Purkinje cell (primary cell): ENCODE measurements at places on chromosomes 13 and 19. TPM values are rescaled to one million over a fixed set of nuclear protein-coding genes. Genes with fewer than 3 reads are reported as not detected.

Gene USHBP1
- not detected in 2 replicates for polyA plus RNA-seq

Gene KIR2DL4
- not detected in 2 replicates for polyA plus RNA-seq

Gene ONECUT3
- not detected in 2 replicates for polyA plus RNA-seq

Gene SHANK1
- polyA plus RNA-seq = 0.11 TPM in 2 replicates

Gene RYR1
- polyA plus RNA-seq = 6.9 and 9.2 TPM in 2 replicates
